ENCODE measurements at places on chromosomes 1 and 21.

DNA sequence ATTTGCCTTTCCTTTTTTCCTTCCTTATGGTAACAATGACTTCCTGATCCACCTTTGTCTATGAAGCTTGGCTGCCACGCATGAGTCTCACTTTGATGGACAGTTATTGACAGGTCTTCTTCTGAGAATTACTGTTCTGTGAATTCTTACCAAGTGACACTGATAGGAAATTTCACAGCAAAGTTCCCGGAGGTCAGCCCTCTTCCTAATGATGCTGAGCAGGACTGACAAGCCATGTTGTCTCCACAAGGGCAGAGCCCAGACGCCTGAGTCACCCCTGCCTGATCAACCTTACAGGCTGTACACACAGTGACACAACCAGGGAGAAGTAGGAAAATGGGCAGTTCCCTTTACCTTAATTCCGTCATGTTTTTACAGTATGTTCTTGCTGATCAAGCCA lies 44.2 kb downstream of the ZC3H11B start:
- no peak for DNase-seq

DNA sequence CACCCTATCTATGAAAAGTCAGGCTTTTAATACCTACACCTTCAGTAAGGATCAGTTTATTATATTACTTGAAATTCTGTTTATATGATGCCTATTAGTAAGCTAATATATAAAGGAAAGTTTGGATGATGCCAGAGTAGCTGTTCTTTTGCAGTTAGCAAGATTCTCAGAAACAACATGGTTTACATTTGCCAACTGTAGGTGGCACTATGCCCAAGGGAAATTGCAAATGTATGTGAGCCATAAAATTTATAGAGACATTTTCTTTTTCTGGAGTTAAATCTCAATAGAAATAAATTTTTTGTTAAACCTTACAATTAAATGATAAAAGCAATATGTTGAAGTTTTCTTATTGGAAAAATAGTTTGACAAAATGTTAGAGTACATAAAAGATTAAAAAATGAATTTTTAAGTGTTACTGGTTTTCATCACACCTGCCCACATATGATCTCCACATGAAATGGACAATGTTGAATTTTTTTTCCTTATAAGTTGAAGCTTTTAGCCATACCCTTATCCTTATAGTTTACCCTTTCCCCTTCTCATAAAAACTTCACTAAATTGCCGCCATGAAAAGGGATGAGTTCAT lies 32.1 kb upstream of the EPHX4 start:
- DNase-seq, result peak; percentile 22

GRCh38 chr1:180563026-180563827 lies 4.5 kb downstream of the OVAAL start:
- no peak for DNase-seq

- DNase-seq, result no peak
These were observed 1.5 kb downstream of the VAMP4 start for GRCh38 chr1:171740356-171740863.

GRCh38 chr1:212650228-212650627 lies 41.7 kb downstream of the ATF3 start:
- DNase-seq, result no peak

DNA sequence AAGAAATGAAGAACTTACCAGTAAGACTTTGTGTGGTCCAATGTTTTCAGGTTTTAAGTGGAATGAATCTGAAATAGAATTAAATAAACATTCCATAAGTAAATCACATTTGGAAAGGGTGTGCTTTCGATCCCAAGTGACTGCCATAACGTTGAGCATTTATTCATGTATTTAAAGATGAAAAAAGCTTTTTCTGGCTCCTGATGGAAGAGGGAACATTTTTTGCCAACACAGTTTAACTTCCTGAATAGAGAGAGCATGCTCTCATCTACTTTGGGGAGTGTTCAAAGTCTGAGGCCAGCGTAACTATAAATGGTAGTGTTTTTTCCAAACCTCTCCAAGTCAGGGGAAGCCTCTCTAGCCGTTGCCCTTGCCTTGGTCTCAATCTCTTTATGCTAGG lies 55.8 kb downstream of the GNG12 start:
- no peak for DNase-seq

- DNase-seq, result no peak
These were observed 280.4 kb upstream of the C1orf105 start for GRCh38 chr1:172140072-172140471.

DNA sequence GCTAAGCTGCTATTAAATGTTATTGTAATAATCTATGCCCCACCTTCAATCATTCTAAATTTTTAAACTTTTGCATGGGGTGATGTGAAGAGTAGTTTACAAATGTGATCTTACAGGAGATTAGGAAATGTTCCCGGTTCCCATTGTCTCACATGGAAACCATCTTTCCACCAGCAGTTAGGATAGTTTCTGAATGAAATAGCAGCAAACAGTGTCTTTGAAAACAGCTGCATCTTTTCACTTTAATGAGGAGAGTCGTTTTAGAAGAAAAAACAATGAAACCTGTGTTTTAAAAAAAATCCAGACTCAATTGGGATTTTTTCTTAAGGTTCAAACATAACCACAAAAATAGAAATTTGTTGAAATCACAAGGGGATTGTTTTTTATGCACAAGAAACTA lies 134.2 kb downstream of the TLR5 start:
- DNase-seq, result no peak

DNA sequence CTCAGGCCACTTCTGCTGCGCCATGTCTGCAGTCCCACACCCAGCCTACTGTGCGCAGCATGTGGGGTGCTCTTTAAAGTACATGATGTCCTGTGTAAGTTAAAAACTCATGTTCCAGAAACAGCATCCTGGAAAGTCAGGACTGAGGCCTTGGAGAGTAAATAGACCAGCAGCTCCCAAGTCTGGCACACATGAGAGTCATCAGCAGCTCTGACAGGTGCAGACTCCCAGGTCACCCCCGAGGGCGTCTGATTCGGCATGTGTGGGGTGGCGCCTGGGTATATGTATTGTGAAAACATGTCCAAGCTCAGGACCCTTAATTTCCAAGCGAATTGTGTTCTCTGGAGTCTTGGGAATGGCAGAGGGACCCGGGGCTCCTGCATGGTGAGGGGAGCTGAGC lies 120.1 kb upstream of the RUNX3 start:
- DNase-seq, result no peak

GRCh38 chr1:240217403-240217802 lies 125.7 kb downstream of the FMN2 start:
- no peak for DNase-seq

DNA sequence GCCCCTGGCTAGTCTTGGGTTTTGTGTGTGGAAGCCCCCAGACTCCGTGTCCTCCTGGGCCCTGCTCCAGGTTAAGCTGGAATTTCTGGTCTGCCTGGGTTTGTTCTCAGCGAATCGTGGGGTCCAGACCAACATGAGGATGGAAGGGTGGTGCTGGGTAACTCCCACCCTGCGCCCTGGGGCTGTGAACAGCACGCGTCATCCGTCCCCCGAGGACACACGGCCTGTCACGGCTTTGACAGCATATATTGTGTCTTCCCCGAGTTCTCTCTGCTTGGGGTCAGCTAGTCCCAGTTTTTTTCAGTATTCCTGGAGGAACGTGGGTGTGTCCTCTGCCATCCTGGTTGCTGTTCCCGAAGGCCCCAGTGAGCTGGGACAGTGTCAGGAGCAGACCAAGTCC lies 11.8 kb downstream of the GPR137B start:
- DNase-seq, result no peak

- DNase-seq, result no peak
These were observed 807 bp downstream of the CEP85 start for GRCh38 chr1:26234644-26235370.

DNA sequence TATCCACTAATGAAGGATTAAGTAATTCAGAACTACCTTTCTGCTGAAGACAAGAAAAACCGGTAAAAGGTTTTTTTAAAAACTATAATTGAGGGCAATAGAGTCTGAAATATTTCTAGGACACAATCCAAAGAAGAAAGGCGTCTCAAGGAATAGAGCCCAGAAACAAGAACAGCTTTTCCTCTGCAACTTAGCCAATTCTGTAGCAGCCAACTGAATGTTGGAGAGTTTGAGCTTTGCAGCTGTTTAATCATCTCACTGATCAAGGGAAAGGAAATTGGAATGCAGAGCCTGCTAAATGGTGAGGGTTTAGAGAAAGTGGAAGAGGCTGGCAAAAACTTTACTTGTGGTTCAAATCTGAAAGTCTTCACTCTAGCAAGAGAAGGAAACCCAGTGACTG lies 818.9 kb downstream of the KCNT2 start:
- no peak for DNase-seq

- no peak for DNase-seq
These were observed 11.6 kb upstream of the LRRC53 start for GRCh38 chr1:74523873-74524480.

DNA sequence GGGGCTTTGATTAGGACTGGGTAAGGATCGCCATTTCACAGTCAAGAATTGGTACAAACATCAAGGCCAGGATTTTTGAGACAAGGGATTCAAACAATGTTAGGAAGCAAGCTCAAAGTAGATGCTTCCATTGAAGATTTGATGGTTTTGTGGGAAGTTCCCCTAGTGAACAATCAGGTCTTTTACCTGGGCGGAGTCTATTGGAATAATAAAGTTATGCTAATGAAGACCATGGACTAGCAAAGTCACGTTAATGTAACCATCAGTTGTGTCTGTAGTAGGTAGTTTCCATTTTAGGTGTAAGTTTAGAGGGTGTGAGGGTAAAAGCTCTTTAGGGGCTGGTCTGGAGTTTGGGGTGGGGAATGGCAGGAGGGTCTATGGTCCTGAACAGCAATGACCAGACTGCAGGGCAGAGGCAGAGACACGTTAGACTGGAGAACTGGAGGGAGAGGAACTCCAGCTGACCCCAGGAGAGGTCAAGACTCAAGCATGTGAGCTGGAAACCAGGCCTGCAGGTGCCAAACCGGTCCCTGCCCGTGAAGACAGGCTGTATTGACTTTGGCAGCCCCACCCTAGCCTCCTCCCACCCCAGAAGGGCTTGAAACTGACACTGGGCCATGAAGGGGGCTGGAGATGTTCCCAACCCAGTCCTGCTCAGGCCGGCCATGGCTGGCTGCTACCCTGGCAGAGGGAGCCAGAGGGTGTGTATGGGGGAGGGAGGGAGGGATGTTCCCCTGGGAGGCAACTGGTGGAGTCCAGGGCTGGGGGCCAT lies 36.0 kb upstream of the GPR37L1 start:
- DNase-seq, result no peak

DNA sequence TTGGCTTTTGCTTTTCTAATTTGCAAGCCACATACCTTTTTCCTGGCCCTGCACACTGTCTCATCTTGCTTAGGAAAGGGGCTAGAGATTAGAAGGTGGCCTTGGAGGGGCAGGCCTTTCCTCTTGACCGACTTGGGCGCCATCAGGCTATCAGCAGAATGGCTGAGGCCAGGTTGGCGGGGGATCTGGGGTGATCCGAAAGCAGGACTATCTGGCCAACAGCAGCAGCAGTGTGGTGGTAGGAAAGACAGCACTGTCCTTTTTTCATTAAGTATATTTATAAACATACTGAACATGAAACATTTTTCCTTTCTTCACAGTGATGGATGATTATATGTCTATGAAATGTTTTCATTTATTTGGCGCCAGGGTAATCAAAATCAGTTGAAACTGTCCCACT lies 23.5 kb upstream of the RUNX1 start:
- no peak for DNase-seq

GRCh38 chr1:5887349-5887970 lies 104.8 kb downstream of the NPHP4 start:
- DNase-seq, result no peak

- DNase-seq, result no peak
These were observed 14.9 kb downstream of the TMEM35B start for GRCh38 chr1:34970220-34970735.

DNA sequence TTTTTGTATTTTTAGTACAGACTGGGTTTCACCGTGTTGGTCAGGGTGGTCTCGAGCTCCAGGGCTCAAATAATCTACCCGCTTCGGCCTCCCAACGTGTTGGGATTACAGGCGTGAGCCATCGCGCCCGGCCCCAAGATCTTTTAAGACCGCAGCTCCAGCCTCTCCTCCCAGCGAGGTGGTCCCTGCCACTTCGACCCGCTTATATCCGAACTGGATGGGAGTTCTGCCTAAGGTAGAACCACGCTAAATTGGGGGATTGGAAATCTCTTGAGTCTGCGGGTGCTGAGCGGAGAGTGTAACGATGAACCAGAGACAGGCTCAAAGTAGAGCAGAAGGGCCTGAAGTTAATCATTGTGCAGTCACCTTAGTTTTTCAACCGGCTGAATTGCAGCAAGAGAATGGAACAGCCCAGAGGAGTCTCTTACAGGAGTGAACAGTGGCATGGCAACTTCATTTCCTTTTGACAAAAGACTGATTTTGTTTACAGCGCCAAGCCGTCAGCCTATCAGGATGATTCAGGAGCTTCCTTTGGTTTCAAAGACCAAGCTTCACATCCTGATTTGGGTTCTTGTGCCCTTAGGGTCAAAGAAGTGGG lies 726 bp upstream of the CYB5R1 start:
- no peak for DNase-seq

DNA sequence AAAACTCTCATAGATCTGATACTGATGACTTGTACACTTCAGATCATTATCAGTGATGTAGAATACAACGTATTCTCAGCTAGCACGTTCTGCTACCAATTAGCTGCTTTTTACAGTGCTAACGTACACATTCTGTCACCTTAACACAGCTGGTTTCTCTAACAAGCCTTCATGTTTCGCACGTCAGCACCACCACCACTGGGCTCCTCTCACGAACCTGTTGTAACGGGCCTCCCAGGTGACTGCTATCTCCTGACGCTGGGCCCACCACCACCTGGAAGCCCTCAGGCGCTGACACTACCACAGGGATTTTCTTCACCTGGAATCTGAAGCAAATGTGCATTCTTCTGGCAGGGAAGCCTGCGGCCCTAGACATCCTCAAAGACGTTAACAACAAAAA lies 19.8 kb downstream of the TOMM20 start:
- no peak for DNase-seq
